ENCODE measurements at places on chromosomes 6 and 20. TPM values are rescaled to one million over a fixed set of nuclear protein-coding genes. Genes with fewer than 3 reads are reported as not detected.

The BPIFB1 gene
- not detected for total RNA-seq

The NNAT gene
- not detected for total RNA-seq

The HLA-DPA1 gene
- total RNA-seq, result 19.4 TPM

The ENPP3 gene
- total RNA-seq, result 0.34 TPM

The TLDC2 gene
- total RNA-seq, result not detected

The EDN3 gene
- 1.4 TPM for total RNA-seq

The DAAM2 gene
- not detected for total RNA-seq

The TMC2 gene
- not detected for total RNA-seq

The PRPH2 gene
- 0.11 TPM for total RNA-seq

The FAM184A gene
- total RNA-seq, result 2.9 TPM

The MYL9 gene
- total RNA-seq, result not detected

The MLIP gene
- total RNA-seq, result not detected

The NFATC2 gene
- total RNA-seq, result 33.2 TPM

The ACTL10 gene
- 0.55 TPM for total RNA-seq
